ENCODE measurements at places on chromosomes 11 and 22.

DNA sequence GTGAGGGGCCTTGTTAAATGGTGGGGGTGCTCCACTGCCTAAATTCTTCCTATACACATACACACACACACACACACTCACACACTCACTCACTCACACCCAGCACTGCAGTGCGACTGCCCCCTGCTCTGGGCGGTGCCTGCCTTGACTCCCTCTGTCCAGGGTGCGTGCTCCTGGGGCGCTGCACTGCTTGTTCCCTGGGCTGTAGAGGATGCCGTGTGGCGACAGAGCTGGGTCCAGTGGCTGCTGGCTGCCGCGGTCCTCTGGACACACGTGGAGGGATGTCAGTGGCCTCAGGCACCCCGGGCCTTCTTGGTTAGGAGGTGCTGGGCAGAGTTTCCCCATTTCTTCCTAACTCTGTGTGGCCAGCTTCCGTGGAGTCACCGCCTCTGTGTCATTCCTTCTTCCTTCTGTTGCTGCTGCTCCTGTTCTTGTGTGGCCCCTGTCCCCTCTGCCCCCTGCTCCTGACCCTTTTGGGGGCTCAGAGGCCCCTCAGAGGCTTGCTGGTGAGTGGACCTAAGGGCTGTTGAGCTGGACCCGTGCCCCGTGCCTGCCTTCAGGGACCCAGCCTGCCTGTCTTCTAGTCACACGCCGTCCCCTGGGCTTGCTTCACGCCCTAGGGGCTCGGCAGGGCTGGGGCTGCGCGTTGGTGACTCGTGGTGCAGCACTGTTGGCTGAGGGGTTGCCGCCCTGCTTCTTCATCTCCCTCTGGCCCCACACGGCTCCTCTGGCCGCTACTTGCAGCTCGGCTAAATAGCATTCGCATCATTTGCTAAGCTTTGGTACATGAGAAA lies 147.0 kb downstream of the TBC1D22A start:
- no peak for DNase-seq

GRCh38 chr11:62880231-62880802 lies 379 bp upstream of the SLC3A2 start:
- DNase-seq: peak; percentile 80

GRCh38 chr11:9506489-9507276 lies 45.9 kb downstream of the ZNF143 start:
- DNase-seq: peak; percentile 94

DNA sequence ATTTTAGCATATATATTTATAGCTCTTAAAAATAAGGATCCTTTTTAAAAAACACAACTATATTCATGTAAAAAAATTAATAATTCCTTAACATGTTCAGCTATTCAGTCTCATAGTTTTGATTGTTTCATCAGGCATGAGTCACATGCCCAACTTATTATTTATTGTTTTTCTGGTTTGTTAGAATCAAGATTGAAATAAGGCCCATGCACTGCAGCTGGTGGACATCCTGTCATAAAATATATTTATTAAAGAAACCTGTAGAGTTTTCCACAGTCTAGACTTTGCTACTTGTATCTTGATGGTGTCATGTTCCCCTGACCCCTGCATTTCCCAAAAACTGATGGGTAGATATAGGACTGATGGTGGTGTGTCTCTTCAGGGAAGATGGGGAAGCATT lies 77.4 kb downstream of the PARVA start:
- peak; percentile 52 for DNase-seq

- no peak for DNase-seq
Measured at GRCh38 chr11:3161720-3162409, 3.2 kb downstream of the OSBPL5 start.

DNA sequence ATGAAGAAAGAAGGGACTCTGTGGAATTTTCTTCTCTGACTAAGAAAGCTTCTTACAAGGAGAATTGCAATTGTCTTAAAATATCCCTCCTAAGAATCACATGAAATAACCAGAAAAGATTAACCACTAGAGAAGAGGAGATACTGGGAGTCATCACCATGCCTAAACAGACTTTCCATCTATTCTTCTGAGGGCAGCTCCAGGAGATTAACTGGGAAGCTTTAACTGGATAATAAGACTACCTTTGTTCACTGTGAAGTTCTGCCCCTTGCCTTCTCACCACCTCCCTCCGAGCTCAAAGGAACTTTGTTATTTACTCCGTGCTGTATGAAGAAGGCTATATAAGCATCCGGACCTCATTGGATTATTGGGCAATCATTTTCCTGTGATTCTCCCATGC lies 24.5 kb upstream of the MMP7 start:
- no peak for DNase-seq

DNA sequence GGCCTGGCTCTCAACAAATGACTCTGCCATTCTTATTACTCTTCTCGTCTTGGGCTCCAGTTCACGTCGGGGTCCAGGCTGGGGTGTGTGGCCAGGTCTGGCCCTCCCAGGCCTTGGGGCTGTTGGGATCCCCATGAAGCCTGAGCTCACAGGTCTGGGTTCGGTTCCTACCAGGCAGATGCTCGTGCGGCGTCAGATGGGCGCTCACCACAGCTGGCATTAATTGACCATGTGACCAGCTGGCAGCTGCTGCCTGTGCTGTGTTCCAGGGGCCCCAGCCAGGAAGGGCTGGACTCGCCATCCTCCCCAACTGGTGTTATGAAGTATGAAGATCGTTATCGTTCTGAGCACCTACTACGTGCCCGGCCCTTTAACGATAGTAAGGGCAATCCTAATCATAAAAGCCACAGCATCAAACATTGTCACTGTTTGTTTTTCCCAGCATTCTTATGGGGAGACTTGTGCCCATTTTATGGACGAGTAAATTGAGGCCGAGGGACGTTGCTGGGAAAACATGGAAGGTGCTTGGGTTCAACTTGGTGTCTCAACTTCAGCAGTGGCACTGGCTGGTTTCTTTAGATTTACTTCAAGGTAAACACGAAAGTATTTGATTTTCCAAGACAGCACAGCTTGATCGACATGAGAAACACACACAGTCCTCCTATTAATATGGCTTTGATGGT lies 26.8 kb upstream of the CACNG2 start:
- DNase-seq: no peak

DNA sequence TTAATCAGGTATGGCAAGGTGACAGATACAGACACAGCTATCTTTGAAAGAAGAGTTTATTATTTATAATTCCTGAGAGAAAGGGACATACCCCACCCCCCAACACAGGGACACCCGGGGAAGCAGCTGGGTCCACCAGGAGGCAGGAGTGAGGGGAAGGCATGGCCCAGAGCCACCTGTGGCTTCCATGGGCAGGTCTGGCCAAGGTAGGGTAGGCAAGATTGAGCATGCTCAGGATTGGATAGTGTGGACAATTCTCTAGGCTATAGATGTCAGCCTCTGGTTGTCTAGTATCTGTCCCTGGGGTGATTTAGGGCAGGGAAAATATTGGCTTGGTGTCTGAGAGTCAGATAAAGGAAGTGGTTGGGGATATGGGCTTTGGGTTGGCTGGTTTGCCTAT lies 27.5 kb upstream of the SMIM35 start:
- DNase-seq: no peak

GRCh38 chr22:48811885-48812284 lies 1015.8 kb downstream of the BRD1 start:
- DNase-seq: no peak

- DNase-seq: peak; percentile 96
Measured at GRCh38 chr22:46335201-46336118, at the start of gene TRMU. Gene TRMU (plus strand): TSS chr22:46335714. CDS start chr22:46335765, 51 bp downstream.

- DNase-seq: no peak
Measured at GRCh38 chr11:67076202-67076601, 19.6 kb downstream of the RHOD start.

DNA sequence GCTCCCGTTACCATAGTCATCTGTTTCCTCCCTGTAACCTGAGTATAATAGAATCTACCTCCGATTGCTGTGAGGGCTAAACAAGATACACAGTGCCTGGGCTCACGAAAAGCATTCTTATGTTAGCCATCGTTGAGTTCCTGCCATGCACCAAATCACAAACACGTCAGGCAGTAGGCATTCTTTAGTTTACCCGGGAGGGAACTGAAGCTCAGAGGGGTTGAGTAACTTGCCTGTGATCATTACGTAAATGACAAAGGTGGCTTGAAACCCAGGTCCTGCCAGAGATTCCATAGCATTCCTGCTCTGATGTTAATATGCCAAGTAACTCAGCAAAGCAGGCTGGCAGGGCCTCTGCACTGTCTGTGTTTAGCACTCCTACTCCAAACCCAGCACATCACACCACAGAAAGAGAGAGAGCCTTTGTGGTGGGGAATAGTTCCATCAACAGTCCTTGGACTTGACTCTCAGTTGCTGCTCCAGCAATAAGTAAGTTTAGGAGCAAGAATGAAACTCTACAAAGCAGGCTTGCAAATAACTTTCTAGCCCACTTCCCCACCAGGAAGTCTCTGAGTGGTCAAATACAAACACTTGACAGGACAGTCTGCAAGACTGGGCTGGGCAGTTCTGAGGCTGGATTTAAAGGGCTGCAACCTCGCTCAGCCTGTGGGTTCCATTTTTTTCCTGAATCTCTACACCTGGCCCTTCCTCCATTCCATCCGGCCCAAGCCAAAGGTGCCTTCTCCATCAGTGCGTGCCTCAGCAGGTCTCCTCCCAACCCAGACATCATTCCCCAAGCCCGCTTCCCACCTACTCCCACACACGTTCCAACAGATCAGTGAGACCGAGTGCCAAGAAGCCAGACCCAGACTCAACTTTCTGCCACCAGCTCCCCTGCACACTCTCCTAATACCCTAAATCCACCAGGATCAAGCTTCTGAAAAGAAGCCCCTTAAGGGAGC lies 1.1 kb downstream of the SCN2B start:
- peak; percentile 36 for DNase-seq

Measured in adipocyte (in vitro differentiated cells).